ENCODE measurements at places on chromosomes 3 and 15. TPM values are rescaled to one million over a fixed set of nuclear protein-coding genes. Genes with fewer than 3 reads are reported as not detected.

THOC7 gene
- 30.7 TPM for total RNA-seq

FETUB gene
- total RNA-seq: 40.7 TPM

ABI3BP gene
- total RNA-seq: 1.5 TPM

LYSMD2 gene
- total RNA-seq: 5.0 TPM

DNA sequence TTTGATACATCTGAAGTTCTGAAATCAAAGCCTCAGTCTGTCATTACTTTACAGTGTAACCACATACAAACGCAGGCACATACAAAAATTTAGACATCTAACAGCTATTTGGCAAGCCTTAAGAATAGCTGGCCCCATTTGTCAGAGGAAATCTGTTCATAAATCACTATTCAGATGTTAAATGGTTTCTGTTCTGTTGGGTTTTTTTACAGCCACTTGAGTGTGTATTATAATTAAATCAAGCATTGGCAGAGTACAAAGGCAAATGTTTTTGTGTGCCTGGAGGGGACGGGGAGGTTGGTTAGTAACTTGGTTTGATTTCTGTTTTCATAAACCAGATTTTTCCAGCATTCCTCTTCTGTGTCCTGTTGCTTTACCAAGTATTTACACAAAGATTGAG, 24.1 kb downstream of the PIGB start:
- no peaks in the 10 kb centered on the region for H3K27me3 ChIP-seq
- no peaks in the 10 kb centered on the region for H3K4me1 ChIP-seq
- no peak overlapping the region for H3K27ac ChIP-seq
- H3K36me3 ChIP-seq: no peaks in the 10 kb centered on the region
- DNase-seq: no peak
- H3K4me3 ChIP-seq: no peak overlapping the region

DNA sequence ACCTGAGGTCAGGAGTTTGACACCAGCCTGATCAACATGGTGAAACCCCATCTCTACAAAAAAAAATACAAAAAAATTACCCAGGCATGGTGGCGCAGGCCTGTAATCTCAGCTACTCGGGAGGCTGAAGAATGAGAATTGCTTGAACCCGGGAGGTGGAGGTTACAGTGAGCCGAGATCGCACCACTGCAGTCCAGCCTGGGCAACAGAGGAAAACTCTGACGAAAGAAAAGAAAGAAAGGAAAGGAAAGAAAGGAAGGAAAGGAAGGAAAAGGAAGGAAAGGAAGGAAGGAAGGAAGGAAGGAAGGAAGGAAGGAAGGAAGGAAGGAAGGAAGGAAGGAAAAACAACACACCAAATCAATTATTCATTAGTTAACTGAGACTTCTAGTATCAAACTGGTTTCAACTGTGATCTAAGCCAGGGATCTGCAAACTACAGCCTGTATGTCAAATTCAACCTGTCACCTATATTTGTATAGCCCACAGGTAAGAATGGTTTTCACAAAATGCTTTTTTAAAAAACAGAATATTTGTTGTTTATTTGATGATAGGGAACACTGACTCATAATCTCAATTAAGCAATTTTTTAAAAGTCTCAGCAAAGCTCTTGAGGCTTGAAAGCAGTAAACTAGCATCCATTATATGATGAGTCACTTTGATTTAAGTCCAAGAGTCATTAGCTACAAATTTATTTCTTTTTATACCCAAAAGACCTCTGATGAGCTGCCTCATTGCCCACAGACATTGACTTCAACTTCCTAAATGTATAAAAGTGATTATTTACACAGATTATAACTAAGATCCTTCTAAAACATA, 127.6 kb downstream of the TBL1XR1 start:
- peaks cover 7% of the 10 kb centered on the region for H3K4me1 ChIP-seq
- H3K36me3 ChIP-seq: no peaks in the 10 kb centered on the region
- no peaks in the 10 kb centered on the region for H3K27me3 ChIP-seq
- H3K4me3 ChIP-seq: no peak overlapping the region
- H3K27ac ChIP-seq: no peak overlapping the region

GRCh38 chr15:70475407-70475781, 288.0 kb downstream of the UACA start:
- H3K4me3 ChIP-seq: no peak overlapping the region
- no peaks in the 10 kb centered on the region for H3K36me3 ChIP-seq
- H3K27ac ChIP-seq: peak overlapping the region; percentile 10

GRCh38 chr15:72312605-72313447, 7.1 kb downstream of the CELF6 start:
- no peaks in the 10 kb centered on the region for H3K27me3 ChIP-seq
- no peaks in the 10 kb centered on the region for H3K36me3 ChIP-seq
- no peak overlapping the region for H3K27ac ChIP-seq
- H3K4me1 ChIP-seq: no peaks in the 10 kb centered on the region

DNA sequence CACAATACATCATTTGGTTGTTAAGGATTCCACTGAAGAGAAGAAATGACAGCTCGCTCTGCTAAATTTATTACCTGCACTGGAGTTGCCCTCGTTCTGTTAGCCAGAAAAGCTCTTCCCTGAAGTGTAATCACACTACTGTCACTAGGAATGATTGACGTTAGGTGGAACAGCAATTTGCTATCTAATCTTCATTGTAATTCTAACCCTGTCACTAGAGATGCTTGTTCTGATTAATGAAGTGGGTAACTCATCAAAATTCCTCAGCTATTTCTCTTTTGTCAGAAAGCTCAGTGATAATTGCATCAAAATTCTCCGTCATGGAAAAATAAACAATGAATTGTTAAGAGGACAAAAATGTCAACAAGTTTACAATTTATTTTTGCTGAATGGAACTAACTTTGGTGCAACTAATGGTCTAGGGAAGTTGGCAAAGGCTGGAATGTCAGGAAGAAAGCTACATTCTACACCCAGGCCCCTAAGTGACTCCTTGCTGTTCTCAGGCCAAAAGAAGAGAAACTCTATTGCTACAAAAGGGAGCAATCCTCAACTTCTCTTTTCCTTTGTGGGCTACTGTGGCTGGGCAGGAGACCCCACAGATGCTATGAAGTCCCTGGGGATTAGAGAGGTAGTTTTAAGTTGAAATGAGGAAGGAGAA, 34.1 kb downstream of the CCDC191 start:
- no peaks in the 10 kb centered on the region for H3K4me1 ChIP-seq
- H3K27me3 ChIP-seq: no peaks in the 10 kb centered on the region
- H3K4me3 ChIP-seq: no peak overlapping the region
- no peak for DNase-seq
- H3K36me3 ChIP-seq: no peaks in the 10 kb centered on the region

DNA sequence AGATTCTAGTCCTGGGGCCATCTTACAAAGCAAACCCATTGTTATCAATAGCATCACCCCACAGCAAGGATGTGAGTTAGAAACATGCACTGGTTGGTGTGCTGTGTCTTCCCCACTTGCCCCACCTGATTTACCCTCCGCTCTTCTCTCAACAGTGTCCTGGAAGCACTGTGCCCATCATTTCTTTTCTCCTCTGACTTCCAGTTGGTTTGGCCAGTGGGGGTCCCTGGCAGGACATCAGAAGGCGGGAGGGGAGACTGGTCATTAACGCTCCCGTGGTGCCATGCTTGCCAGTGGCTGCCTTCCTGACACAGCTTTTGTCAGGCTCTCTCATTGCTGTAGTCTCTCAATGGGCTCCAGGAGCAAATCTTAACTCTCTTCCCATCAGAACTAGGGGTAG, 11.5 kb upstream of the BUB1B start:
- H3K27me3 ChIP-seq: no peaks in the 10 kb centered on the region
- DNase-seq: no peak
- H3K27ac ChIP-seq: no peak overlapping the region
- no peaks in the 10 kb centered on the region for H3K4me1 ChIP-seq

DNA sequence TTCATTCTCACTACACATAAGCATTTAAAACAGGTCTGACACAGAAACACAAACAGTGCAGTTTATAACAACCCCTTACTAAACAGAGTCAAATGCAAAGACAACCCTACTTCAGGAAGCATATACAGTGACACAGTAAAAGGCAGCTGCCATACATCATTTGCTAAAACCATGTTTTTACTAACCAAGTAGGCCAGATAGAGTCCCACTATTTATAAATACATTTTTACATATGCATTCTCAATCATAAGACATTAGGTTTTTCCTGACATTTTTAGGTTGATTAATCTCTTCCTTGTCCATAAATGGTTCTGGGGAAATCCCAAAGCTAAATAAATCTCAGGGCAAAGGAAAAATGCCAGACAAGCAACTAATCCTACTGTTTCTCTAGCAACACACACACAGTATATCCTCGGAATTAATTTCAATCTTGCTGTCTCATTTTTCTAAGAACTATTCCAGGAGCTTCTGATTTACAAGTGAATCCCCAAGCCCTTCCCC, 39.0 kb downstream of the CHAC1 start:
- H3K4me1 ChIP-seq: no peaks in the 10 kb centered on the region
- no peaks in the 10 kb centered on the region for H3K27me3 ChIP-seq

DNA sequence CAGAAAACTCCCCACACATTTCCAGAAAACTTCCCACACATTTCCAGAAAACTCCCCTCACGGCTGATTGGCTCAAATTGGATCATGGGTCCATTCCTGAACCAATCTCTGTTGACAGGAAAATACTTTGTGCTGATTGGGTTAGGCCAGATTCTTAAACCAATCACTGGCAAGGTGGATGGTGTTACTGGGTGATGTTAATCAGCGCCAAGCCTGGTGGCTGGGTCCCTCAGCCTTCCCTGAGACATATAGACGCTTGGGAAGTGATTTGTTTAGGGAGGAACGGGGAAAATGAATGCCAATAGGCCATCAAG, 199.4 kb upstream of the UBE2E2 start:
- no peak overlapping the region for H3K4me3 ChIP-seq
- H3K4me1 ChIP-seq: no peaks in the 10 kb centered on the region
- no peak overlapping the region for H3K27ac ChIP-seq
- DNase-seq: no peak
- no peaks in the 10 kb centered on the region for H3K27me3 ChIP-seq
- H3K36me3 ChIP-seq: no peaks in the 10 kb centered on the region

DNA sequence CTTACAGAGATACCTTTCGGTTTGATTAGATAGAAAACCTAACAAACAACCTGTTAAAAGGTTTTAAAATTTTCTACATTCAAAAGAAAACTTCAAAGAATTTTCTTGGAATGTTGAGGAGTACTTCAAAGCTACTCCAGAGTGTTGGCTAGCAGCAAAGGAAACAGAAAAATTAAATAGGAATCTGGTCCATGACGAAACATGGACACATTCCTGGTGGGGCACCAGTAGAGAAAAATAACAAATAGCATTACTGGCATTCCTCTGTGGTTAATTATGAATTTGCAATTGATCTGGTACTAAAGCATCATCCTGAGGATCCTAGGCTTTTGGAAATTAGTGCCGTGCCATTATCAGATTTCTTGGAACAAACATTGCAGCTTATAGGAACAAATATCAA, 59.5 kb upstream of the DPPA4 start:
- no peaks in the 10 kb centered on the region for H3K4me1 ChIP-seq
- no peak overlapping the region for H3K4me3 ChIP-seq
- no peak for DNase-seq
- H3K36me3 ChIP-seq: no peaks in the 10 kb centered on the region
- H3K27me3 ChIP-seq: no peaks in the 10 kb centered on the region

DNA sequence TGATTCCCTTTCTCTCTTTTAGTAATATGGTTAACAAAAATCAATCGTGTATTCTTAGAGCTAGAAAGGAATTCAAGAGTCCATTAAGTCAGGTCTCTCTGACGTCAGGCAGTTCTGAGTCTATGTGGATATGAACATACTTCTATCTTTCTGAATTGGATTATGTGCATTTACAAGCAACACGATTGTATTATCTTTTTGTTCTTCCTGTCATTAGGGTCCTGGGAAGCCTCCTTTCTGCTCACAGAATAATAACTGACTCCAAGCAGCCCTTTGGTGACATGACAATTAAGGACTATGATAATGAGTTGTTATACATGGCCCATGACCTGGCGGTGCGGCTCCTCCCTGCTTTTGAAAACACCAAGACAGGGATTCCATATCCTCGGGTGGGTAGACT, 14.0 kb downstream of the EDEM1 start:
- DNase-seq: no peak
- H3K4me3 ChIP-seq: no peak overlapping the region
- peaks cover 22% of the 10 kb centered on the region for H3K36me3 ChIP-seq
- no peaks in the 10 kb centered on the region for H3K27me3 ChIP-seq
- no peak overlapping the region for H3K27ac ChIP-seq
